ENCODE measurements at places on chromosomes 7 and 10. TPM values are rescaled to one million over a fixed set of nuclear protein-coding genes. Genes with fewer than 3 reads are reported as not detected.
A peak's percentile ranks its signal among the peaks of the same experiment; 100 is the strongest.

- no peaks in the 10 kb centered on the region for H3K36me3 ChIP-seq
- no peaks in the 10 kb centered on the region for H3K27me3 ChIP-seq
- no peak overlapping the region for H3K27ac ChIP-seq
- DNase-seq = no peak
- no peaks in the 10 kb centered on the region for H3K4me1 ChIP-seq
These were observed 408.4 kb downstream of the ETV1 start for GRCh38 chr7:13581097-13581496.

GRCh38 chr10:48462482-48463020, 142.3 kb downstream of the ARHGAP22 start:
- peaks cover 9% of the 10 kb centered on the region for H3K27me3 ChIP-seq
- peak; percentile 22 for DNase-seq
- H3K27ac ChIP-seq = no peak overlapping the region
- H3K4me3 ChIP-seq = no peak overlapping the region

DNA sequence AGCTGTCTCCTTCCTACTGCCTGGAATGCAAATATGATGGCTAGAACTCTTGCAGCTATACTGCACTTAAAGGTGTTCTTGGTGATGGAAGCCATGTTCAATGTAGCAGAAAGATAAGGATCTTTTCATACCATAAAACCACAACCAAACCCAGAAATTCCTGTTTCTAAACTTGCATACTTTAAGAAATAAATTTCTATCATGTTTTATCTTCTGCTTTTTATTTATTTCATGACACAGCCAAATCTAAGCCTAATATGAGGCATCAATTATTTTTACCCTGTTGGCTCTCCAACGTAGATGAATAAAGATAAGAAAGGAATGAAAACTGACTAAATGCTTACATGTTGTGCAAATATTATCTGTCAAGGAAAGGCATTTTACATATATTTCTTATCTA, 224.1 kb downstream of the DOCK4 start:
- no peaks in the 10 kb centered on the region for H3K4me1 ChIP-seq
- H3K36me3 ChIP-seq = peaks cover 5% of the 10 kb centered on the region
- no peak overlapping the region for H3K4me3 ChIP-seq
- H3K27me3 ChIP-seq = no peaks in the 10 kb centered on the region
- no peak overlapping the region for H3K27ac ChIP-seq

DNA sequence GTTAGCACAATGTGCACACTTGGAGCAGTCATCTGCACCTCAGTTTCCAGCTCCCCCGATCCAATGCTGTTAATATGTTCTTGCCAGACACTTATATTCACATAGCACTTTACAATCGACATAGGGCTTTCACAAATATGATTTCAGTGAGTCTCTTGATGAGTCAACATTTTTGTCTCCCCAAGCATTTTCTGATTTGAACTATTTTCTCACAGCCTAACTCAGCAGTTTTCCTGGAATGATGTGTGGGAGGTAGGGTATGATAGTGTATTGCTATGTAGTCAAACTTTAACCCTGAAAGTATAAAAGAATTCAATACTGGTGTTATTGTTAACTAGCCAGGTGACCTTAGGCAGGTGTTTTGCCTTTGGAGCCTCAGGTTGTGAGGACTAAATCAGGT, 82.5 kb upstream of the LRGUK start:
- no peaks in the 10 kb centered on the region for H3K27me3 ChIP-seq
- no peak overlapping the region for H3K27ac ChIP-seq
- no peaks in the 10 kb centered on the region for H3K36me3 ChIP-seq

GRCh38 chr10:76984559-76985443, 652.8 kb downstream of the KCNMA1 start:
- no peak for DNase-seq
- peaks cover 3% of the 10 kb centered on the region for H3K4me1 ChIP-seq
- H3K27me3 ChIP-seq = no peaks in the 10 kb centered on the region
- H3K4me3 ChIP-seq = no peak overlapping the region

DNA sequence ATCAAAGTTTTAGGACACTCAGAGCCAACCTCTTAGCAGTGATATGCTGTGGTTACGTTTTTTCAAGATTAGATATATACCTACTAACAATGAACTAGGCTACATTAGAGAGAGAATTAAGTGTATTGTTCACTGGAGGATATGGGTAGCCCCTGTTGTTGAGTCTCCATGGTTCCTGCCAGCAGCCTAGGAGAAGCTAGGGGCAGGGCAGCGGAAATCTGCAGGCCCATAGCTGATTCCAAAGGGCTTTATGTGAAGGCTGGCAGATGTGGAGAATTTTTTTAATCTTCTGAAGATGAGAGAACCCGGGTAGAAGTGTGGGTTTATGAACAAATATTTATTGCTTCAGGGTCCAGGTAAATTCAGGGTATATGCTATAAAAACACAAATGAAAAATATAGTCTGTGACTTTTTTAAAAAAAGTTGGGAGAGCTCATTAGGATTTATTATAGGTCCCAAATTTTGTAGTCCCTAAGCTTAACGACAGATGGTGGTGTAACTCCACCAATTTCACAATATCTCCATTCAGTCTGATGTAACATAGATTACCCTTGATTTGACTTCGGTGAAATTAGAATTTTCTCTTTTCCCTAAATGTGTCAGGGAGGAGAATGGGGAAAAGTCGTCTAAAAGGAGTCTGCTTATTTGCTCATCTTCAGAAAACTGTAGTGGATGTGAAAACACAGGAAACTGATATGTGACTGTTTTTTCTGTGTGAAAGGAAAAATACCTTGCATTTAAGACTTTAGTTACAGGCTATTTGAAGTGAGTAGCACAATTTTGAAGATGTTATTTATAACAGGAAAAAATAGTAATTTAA, 163.0 kb upstream of the PPP1R3A start:
- peak overlapping the region; percentile 35 for H3K4me3 ChIP-seq
- peaks cover 47% of the 10 kb centered on the region for H3K27me3 ChIP-seq
- H3K36me3 ChIP-seq = no peaks in the 10 kb centered on the region
- peaks cover 39% of the 10 kb centered on the region for H3K4me1 ChIP-seq

DNA sequence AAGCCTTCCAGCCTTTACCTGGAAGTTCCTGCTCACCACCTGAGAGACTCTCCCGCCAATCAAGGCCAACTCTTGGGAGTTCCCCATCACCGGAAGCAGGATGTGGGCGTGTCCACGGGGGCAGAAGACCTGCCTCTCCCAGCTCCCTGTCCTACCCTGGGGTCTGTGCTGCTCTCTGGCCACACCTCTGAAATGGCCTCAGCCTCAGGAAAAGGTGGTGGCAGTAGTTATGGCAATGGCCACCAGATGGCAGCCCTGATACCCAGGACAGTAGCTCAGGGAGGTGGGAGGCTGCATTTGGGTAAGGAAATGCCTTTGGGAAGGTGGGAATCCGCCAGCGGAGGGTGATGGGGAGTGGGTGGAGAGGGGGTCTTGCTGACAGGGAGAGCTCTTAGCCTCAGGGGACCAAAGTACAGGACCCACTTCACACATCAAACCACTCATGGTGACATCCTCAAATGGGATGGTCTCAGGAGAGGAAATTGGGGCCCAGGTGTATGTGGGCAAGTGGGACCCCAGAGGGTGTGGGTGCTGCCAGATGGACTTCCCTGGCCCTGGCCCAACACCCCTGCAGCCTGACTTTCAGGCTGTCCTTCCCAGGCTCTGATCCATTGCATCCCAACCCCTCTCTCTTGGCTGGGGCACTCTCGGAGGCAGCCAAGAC, 33.9 kb downstream of the KAZALD1 start:
- H3K4me1 ChIP-seq = peaks cover 5% of the 10 kb centered on the region
- H3K27me3 ChIP-seq = peaks cover 87% of the 10 kb centered on the region
- no peaks in the 10 kb centered on the region for H3K36me3 ChIP-seq
- no peak overlapping the region for H3K27ac ChIP-seq
- peak; percentile 72 for DNase-seq

DNA sequence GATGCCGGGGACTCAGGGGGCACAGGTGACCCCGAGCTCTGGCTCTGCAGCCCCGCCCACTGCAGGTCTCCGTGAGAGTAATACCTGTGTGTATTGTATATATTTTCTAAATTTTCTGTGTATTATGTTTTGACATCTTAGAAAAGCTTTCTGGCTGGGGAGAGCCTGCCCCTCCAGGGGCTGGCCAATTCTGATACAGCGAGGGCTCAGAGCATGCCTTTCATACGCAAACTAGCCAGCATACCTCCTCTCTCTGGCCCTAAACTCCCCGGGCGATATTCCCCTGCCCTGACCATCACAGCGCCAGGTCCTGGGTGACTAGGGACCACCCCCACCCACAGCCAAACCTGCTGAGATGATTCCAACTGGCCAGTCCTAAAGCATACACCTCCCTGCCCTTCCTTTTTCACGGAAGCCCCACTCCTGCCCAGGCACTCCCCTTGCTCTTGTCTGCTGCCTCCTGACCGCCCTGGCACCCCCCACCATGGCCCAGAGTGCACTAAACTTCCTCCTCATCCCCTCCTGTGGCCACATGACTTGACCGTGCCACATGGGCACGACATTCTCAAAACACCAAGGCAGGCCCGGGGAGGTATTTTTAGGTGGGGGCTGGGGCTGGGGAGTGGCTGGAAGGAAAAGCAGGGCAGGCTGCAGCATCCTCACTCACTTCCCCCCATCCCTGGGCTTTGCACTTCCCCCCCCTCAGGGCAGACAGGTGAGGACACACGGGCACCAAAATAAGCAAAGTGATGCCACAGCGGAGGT, 61.5 kb downstream of the INSIG1 start:
- H3K4me3 ChIP-seq = no peak overlapping the region
- peak; percentile 44 for DNase-seq
- H3K27ac ChIP-seq = no peak overlapping the region
- peaks cover 86% of the 10 kb centered on the region for H3K27me3 ChIP-seq

GRCh38 chr7:77913977-77914607, 115.5 kb downstream of the PHTF2 start:
- H3K27me3 ChIP-seq = no peaks in the 10 kb centered on the region
- H3K4me1 ChIP-seq = no peaks in the 10 kb centered on the region
- H3K27ac ChIP-seq = no peak overlapping the region
- H3K4me3 ChIP-seq = no peak overlapping the region

DNA sequence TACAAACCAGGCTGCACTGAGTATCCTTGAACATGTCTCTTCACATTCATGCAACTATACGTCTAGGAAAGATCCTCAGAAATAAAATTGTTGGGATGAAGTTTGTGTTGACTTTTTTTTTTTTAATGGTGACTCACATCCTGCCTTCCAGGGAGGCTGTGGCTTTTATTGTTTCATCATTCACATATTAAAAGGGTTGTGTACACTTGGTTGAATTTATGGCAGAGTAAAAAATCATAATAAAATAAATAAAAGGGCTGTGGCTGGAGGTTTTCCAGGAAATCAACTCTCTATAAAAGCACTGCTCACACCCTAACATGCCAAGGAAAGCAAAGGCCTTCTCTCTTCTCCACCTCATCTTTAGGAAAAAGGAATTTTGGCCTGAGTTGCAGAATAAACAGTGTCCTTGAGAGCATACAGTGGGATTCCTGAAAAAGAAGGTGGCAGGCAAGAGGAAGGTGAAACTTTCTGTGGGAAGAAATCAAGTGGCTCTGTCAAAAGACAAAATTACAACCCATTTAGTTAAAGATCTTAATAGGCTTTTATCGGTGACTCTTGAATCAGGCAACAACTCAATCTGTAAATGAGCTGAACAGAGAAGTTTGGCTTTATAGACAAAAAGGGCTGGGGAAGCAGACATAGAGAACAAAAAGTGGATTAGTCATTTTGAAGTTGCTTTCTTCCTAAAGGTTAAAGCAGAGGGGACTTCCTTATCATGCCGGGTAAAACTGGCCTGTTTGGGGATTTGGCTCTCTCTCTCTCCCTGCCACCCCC, 41.6 kb upstream of the FHIP2A start:
- no peaks in the 10 kb centered on the region for H3K4me1 ChIP-seq
- H3K4me3 ChIP-seq = no peak overlapping the region
- H3K27me3 ChIP-seq = no peaks in the 10 kb centered on the region
- DNase-seq = no peak
- no peak overlapping the region for H3K27ac ChIP-seq

DNA sequence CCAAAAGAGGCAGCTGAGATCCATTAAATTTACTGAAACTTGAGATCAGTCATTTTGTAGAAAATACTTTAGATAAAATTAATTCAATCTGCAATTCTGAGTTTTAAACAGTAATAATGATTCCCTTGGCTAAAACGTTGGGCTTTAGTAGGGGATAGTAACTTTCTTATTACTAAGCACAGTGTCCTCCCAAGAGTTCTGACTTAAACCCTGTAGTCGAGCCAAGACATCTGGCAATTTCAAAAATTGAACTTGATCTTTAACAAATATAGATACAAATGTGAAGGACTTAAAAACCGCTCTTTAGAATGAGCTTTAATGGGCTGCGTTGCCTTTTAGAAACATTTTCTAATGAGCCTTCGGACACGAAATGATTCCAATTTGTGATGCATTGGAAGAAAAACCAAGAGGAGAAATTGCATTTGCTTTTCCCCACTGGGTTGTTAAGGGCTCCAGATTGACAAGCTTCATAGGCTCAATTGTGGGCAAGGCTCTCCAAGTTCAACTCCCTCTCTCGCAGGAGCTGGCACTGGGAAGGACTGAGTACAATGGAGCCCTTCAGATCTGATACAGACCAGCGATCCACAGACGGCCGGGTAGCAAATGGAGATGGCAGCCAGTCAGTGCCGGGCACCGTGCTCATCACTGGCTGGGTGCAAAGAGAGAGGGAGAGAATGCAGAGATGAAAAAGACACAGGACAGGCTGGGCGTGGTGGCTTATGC, 921.3 kb upstream of the AUTS2 start:
- no peak for DNase-seq
- no peaks in the 10 kb centered on the region for H3K36me3 ChIP-seq
- no peak overlapping the region for H3K4me3 ChIP-seq
- H3K27me3 ChIP-seq = no peaks in the 10 kb centered on the region
- H3K4me1 ChIP-seq = peaks cover 2% of the 10 kb centered on the region

GRCh38 chr7:45663167-45663921, 89.2 kb downstream of the ADCY1 start:
- H3K4me3 ChIP-seq = no peak overlapping the region
- DNase-seq = peak; percentile 76
- no peaks in the 10 kb centered on the region for H3K36me3 ChIP-seq
- no peaks in the 10 kb centered on the region for H3K27me3 ChIP-seq
- no peaks in the 10 kb centered on the region for H3K4me1 ChIP-seq
- H3K27ac ChIP-seq = no peak overlapping the region

DNA sequence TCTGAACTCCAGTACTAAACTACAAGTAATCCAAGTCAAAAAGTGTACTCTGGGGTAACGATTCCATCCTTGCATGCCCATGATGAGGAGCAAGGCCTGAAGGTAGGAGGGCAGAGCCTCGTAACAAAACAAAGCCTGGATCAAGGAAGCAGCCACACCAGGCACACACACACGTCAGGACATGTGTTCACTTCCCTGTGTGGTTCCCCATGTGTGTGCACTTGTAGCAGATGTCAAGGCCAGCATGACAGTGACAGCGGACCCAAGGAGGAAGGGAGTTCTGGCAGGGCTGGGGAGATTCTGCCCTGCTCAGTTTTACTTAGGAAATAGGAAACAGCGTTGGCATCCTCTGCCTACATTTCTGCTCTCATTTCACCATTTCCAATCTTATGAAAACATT, 92.8 kb downstream of the ALOX5 start:
- peaks cover 15% of the 10 kb centered on the region for H3K4me1 ChIP-seq
- no peak overlapping the region for H3K4me3 ChIP-seq
- DNase-seq = no peak
- no peak overlapping the region for H3K27ac ChIP-seq
- no peaks in the 10 kb centered on the region for H3K27me3 ChIP-seq
- peaks cover 12% of the 10 kb centered on the region for H3K36me3 ChIP-seq

- H3K4me3 ChIP-seq = no peak overlapping the region
- no peak overlapping the region for H3K27ac ChIP-seq
- H3K27me3 ChIP-seq = no peaks in the 10 kb centered on the region
- DNase-seq = no peak
- H3K36me3 ChIP-seq = peaks cover 5% of the 10 kb centered on the region
These were observed 7.5 kb upstream of the CH25H start for GRCh38 chr10:89214566-89215165.

- no peaks in the 10 kb centered on the region for H3K4me1 ChIP-seq
- no peak overlapping the region for H3K4me3 ChIP-seq
- no peak for DNase-seq
- H3K27me3 ChIP-seq = no peaks in the 10 kb centered on the region
These were observed 208.2 kb downstream of the CDK14 start for GRCh38 chr7:90804370-90804769.

Gene ZNF365
- 2.5 TPM for total RNA-seq

Gene ZPBP
- not detected for total RNA-seq

Gene GDF10
- 1.4 TPM for total RNA-seq

All from suprapubic skin (tissue), 4 donors.